ENCODE measurements at places on chromosomes 1 and 21. TPM values are rescaled to one million over a fixed set of nuclear protein-coding genes. Genes with fewer than 3 reads are reported as not detected.

DNA sequence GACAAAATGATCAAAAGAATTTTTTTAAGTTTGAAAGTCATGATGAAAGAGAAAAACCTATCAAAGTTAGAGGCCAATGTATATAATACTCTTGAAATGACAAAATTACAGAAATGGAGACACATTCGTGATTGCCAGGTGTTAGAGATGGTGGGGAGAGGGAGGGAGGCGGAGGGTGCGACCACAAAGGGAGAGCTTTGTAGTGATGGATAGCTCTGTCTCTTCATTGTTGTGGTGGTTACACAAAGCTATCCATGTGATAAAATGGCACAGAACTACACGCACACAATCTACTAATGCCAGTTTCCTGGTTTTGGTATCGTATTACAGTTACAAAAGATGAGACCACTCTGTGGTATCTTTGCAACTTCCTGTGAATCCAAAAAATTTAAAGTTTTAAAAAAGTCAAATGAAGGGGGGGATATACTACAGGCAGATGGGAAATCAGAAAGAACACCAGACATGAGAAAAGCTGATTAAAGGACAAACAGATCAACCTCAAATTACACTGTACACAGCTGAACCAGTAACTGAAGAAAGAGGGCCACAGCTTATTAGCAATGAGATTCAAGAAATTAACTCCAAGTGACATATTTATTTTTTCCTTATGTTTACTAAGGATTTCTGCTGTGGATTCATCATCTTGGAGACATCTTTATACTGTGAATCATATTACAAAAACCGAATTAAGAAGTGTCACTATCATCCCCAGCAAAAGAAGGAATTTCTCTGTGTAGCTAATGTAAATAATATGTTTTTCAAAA is 199.1 kb downstream of the SLC45A1 start:
- peak; percentile 71 for DNase-seq

DNA sequence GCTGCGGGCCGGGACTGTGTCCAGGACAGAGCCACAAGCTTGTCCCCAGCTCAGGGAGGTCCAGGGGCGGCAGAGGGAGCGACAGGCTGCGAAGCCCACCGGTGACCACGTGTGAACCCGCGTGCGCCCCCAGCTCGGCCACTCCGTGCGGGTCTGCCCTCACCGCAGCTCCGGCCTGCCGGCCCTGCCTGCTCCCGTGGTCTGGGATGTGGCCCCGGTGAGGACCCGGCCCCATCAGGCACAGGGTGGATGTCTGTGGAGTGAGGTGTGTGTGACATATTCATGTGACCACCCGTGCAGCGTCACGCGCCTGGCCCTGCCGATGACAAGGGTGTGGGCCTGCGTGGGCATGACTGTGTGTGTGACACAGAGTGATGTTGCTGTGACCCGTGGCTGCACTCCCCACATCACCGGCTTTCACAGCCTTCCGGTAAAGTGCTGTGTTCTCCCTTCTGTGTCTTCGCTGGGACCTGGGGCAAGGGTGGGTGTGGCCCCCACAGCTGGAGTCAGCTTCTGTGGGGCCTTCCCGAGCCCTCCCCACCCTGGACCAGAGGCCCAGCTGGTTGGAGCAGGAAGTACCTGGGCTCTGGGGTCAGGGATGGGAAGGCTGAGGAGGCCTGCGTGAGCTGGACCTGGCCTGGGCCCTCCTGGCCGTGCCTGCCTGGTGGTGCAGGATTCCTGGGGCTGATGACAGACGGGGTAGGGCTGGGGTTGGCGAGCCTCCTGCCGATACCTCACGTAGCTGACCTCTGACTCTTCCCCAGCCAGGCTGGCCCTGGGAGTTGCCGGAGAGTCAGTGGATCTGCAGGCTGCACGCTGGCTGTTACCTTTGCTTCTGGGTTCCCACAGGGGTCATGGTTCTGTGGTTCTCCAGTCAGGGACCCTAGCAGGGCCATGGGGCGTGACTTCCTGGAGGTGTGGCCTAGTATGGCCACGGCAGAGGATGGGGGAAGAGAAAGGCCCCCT is 4.1 kb downstream of the RNF223 start:
- peak; percentile 66 for DNase-seq

- peak; percentile 48 for DNase-seq
Measured at GRCh38 chr1:197327776-197328364, 59.8 kb downstream of the CRB1 start.

DNA sequence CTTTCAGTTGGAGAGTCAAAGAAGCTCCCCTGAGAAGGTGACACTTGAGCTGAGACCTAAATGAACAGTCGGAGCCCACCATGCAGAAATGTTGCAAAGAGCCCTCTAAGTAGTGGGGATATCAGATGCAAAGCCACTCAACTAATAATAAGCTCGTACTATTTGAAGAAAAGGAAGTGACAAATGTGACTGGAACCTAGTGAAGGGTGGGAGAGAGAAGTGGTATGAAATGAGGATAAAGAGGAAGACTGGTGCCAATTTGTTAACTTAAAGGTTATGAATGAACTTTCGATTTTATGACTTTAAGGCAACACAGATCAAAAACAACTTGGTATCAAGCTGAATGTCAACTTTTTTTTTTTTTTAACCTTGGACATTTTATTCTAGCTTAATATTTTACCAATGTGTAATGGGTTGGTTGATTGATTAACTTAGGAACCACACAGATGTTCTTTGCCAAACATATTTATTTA is 14.7 kb downstream of the LYPLAL1 start:
- DNase-seq: no peak

DNA sequence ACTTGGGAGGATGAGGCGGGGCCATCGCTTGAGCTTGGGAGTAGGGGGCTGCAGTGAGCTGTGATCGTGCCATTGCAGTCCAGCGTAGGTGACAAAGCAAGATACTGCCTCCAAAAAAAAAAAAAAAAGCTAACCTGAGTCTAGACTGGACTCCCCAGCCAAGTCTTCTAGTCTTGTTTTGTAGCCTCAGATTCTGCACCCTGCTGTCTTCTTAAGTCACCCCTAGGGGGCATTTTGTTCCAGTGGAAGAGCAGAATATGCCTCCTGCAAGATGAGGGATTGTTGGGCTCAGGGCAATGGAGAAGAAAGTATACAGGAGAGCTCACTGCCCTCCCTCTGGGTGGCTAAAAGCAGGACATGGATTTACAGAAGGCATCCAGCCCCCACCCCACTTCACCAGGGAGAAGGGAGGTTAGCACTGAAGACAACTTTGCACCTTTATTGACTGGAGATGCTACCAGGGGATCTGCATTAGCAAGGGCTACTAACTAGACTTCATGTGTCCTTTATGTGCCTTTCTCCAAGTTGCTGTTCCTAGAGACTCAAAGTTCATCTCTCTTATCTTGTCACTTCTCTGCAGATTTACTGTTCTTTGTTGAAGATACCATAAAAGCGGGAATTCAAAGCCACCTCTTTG is 15.3 kb upstream of the RNF187 start:
- DNase-seq: peak; percentile 78

- DNase-seq: peak; percentile 99
Measured at GRCh38 chr21:37564341-37564923, 197.9 kb downstream of the DYRK1A start.

DNA sequence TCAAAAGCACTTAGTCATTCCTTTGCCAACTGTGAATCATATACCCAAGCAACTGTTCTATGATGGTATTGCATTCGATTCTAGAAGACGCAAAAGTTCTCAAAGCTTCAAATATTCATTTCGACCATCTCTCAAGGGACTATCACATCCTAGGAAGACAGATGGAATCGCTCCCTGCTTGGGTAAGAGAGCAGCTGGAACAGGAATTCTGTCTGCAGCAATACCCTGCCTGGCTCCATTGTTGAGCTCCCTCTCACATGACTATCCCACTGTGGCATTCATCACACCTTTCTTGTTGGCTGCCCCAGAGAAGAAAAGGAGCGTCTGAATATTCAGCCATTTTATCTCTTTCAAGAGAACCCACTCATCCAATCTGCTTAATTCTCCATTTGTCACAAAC is 397.7 kb downstream of the NTNG1 start:
- no peak for DNase-seq

GRCh38 chr1:109266965-109267364 is 16.0 kb downstream of the PSRC1 start:
- peak; percentile 62 for DNase-seq

GRCh38 chr1:74395571-74395970 is 116.8 kb downstream of the LRRC53 start:
- peak; percentile 7 for DNase-seq

The PCSK9 gene
- total RNA-seq: 0.11 TPM

The SPRR2G gene
- not detected for total RNA-seq

Measured in GM23248 (cell line).